ENCODE measurements at places on chromosomes 2 and 18. TPM values are rescaled to one million over a fixed set of nuclear protein-coding genes. Genes with fewer than 3 reads are reported as not detected.

The SYT4 gene
- not detected for total RNA-seq

The CD226 gene
- total RNA-seq = 0.34 TPM

The DOK6 gene
- 0.07 TPM for total RNA-seq

The MYO1B gene
- 405 TPM for total RNA-seq

The STAT4 gene
- 9.2 TPM for total RNA-seq

The IGFBP5 gene
- 2.3 TPM for total RNA-seq

The DPYSL5 gene
- total RNA-seq = not detected

The ANKRD53 gene
- not detected for total RNA-seq

The ARL6IP6 gene
- 30.8 TPM for total RNA-seq

The TDRD15 gene
- not detected for total RNA-seq

The CCDC150 gene
- 1.6 TPM for total RNA-seq

The CREG2 gene
- total RNA-seq = 3.1 TPM

The ZBTB7C gene
- total RNA-seq = 7.0 TPM

The ODC1 gene
- total RNA-seq = 495 TPM

The GPR75 gene
- 2.6 TPM for total RNA-seq

The ADD2 gene
- not detected for total RNA-seq

The MC4R gene
- not detected for total RNA-seq

The ASB1 gene
- 21.3 TPM for total RNA-seq

The AMER3 gene
- total RNA-seq = not detected

Data from nasal cavity respiratory epithelium epithelial cell of viscerocranial mucosa (primary cell).